Mesothelial cell of epicardium (in vitro differentiated cells): ENCODE measurements at places on chromosomes 11 and 22.

GRCh38 chr11:126655807-126656128, 300.3 kb downstream of the ST3GAL4 start:
- no peak for DNase-seq

DNA sequence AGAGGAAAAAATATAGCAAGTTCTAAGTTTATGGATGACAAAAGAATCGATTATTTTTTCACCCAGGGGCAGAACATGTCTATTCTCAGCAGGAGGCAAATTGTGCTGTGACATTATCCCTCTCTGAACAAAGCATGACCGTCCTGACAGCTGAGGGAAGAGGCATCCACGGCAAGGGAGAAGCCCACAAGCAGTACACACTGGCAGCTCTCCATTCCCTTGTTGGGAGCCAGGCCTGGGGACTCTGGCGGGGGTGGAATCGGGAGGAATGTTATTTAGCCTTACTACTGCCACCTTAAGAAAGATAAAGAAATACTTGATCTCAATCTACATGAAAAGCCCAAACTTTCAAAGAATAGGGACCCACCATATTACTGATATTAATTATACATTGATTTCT, 3.4 kb downstream of the KIRREL3 start:
- no peak for DNase-seq

DNA sequence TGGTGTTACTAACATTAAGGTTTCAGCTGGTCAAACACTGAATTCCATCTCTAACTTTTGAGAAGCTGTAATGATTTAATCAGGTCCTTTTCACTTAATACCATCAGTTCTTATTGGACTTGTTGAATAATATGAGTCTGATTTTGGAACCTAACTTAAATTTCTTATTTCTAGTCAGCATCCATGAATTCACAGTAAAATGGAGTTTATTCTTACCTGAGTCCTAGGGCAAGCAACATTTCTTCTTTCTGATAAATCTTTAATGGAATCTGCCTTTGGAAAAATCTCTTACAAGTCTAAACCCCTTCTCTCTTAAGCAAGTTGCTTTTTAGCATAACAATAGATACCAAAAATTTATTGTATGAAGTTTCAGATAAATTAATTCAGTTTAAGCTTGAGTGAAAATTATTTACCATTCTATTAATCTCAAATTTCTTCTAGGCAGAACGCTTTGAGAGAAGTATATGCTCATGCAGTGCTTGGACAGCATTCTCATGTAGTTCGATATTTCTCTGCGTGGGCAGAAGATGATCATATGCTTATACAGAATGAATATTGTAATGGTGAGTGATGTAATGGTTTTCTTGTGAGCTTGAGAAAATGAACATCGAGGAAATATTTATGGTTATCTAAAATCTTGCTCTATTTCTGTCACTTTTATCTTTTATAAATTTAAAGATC, 3.4 kb downstream of the WEE1 start:
- DNase-seq, result no peak

GRCh38 chr22:19376247-19376646, 55.3 kb downstream of the HIRA start:
- no peak for DNase-seq

GRCh38 chr11:128802358-128802981, 64.6 kb downstream of the KCNJ1 start:
- DNase-seq, result no peak

DNA sequence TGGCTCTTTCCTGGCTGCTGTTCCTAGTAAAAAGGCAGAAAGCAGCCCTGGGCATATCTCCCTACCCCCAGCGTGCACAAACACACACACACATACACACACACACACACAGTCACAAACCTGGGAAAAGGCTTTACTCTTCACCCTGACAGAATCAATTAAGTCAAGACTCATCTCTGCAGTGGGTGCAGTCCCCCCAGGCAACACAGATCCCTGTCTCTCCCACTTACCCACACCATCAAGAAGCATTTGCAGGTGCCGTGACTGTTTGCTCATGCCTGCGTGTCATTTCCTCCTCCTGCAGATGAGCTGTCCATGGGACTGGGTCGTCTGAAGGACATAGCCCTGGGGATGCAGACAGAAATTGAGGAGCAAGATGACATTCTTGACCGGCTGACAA, 28.6 kb downstream of the SNAP29 start:
- no peak for DNase-seq

DNA sequence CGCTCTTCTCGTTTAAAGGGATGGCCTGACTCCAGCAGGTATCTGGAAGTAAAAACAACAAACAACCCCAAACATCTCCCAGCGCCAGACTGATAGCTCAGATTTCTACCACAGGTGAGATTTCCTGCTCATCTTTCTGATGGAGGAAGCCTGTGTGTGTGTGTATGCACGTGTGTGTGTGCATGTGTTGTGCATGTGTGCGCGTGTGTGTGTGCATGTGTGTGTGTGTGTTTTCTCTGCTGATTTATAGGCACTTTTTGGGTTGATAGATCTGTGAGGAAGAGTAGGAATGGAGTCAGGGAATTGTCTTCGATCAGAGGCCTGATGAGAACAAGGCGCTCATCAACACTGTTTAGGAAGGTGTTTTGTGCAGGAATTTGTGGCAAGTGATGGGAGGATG, 103.0 kb downstream of the PKNOX2 start:
- no peak for DNase-seq

DNA sequence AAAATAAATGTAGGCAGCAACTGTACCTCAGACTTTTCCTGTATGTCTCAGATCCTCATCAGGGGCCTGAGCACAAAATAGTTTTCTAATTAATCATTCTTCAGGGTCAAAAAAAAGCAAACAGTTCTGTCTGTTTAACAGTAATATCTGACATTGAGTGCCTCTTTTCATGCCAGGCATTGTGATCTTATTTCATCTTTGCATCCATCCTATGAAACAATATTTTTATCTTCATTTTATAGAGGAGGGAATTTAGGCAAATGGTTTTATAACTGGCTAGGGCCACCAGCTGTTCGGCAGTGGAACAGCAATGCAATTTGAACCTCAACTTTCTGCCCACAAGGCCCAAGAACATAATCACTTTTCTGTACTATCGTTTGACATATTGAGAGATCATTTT, 145.6 kb downstream of the WNT7B start:
- no peak for DNase-seq

- DNase-seq, result no peak
These were observed 3.7 kb downstream of the ACAT1 start for GRCh38 chr11:108125096-108125495.

GRCh38 chr11:12073436-12073835, 37.0 kb upstream of the MICAL2 start:
- DNase-seq, result no peak

- DNase-seq, result no peak
These were observed 131.2 kb downstream of the BUD13 start for GRCh38 chr11:116641561-116642045.

GRCh38 chr11:31607914-31608313, 98.3 kb downstream of the ELP4 start:
- no peak for DNase-seq

DNA sequence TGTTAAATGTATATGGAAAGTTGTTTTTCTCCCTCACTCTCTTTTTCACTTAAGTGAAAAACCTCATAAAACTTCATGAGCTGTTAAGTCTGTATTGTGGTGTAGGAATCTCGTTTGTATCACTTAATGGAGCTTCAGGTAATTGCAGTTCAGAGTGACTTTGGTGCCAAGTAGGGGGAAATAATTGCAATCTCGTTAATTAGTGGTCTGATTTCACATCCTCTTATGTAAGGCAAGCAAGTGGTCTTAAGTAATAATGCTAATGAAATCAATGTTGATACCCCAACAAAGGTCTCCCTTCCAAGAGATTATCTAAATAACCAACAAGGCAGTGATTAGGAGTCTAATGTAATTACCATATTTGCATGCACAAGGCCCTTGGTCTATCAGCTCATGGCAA, 174.2 kb upstream of the SORL1-AS1 start:
- DNase-seq, result no peak

DNA sequence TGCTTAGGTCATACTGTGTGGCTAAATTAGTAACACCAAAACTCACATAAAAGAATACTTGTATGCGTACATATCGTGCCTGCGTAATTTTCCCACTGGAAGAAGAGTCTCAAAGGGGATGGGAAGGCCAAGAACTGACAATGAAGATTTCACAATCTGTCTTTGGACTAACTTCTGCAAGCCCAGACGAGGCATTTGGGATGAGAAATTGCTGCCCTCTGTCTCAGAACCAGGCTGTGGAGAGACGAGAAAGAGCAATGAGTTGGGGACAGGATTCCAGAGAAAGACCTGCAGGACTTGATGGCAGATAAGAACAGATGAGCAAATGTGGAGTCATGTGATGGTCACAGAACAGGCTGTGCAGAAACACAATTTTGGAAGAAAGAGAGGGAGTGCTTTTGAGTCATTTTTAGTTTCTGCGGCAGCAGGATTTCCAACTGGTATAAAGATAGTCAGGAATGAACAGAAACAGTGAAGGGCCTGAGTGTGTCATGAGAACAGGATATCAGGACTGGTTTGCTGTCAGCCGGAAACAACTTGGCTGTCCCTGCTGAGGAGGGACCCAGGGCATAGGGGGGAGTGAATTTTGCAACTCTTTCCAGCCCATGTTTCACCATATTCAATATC, 82.7 kb upstream of the CTSC start:
- no peak for DNase-seq

DNA sequence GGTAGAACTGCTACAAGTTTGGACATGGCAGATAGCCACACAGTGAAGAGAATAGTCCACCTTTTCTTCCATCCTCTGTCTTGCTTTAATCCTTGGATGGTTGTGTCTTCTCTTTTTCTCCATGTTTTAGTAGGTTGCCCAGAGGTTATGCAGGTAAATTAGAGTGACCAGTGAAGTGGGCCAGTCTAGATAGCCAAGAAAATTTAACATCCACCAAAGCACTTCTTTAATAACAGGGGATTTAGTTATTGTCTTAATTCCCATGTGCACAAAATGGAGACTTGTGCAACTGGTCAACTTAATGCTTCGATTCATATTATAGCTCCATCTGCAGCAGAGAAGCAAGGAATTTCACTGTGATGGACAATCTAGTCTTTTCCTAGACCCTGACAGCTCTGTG, 58.8 kb upstream of the RCN1 start:
- DNase-seq, result no peak

GRCh38 chr22:40348025-40348658, 1.8 kb downstream of the ADSL start:
- no peak for DNase-seq

DNA sequence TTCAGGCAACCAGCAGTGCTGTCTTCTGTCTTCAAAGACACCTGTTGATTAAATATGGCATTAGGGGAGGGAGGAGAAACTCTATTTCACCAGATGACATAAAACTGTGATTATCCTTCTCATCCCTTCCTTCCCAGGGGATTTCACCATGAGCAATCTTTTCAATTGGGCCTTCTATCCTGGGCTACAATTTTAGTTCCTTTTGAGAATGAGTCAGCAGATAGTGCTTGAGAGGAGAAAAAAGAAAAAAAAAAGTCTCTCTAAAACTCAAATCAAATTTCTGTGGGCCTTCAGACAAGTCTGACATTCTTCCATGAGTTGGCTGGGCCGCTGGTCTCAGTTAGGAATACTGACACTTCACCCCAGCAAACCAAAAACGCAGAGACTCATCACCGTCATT, 7.2 kb downstream of the FLI1 start:
- no peak for DNase-seq

GRCh38 chr22:36528341-36528740, 625 bp downstream of the EIF3D start:
- no peak for DNase-seq

GRCh38 chr11:110434952-110435779, 5.4 kb downstream of the FDX1 start:
- DNase-seq, result no peak

GRCh38 chr11:60242740-60243239, at the start of gene MS4A4E:
Gene MS4A4E, minus strand, starts transcription at chr11:60243137. Its CDS starts 13,082 bp downstream, at chr11:60230055.
- DNase-seq, result no peak

GRCh38 chr11:96752221-96752620, 362.4 kb downstream of the JRKL start:
- DNase-seq, result no peak

DNA sequence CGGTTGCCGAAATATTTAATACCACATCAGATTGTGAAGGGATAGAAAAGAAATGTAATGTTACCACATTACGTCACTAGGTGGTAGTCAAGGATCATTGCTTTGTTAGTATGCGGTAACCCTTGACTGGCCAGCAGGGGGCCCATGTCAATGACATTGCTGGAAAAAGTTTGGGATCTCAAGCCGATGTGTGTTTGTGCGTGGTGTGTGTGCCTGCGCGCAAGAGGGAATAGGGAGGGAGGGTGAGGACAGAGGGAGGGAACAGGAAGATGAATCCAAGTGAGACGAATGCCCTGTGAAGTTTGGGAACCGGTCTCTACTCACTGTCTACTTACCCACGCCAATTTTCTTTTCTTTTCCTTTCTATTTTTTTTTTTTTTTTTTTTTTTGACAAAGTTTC, 10.7 kb upstream of the MRGPRX2 start:
- DNase-seq, result peak; percentile 76
